ENCODE measurements at places on chromosomes 3 and 15. TPM values are rescaled to one million over a fixed set of nuclear protein-coding genes. Genes with fewer than 3 reads are reported as not detected.

Gene RAB43
- 5.1 TPM for total RNA-seq

Gene UBR1
- total RNA-seq, result 40.5 TPM

Gene FBXL22
- total RNA-seq, result 0.20 TPM

Gene TMEM40
- not detected for total RNA-seq

Gene RHOV
- total RNA-seq, result not detected

Gene OR5K2
- total RNA-seq, result not detected

Data from subcutaneous preadipocyte (primary cell).